ENCODE measurements at places on chromosomes 6 and 20.

- DNase-seq: no peak
Observed at GRCh38 chr6:14734052-14734415, 511.8 kb upstream of the JARID2 start.

DNA sequence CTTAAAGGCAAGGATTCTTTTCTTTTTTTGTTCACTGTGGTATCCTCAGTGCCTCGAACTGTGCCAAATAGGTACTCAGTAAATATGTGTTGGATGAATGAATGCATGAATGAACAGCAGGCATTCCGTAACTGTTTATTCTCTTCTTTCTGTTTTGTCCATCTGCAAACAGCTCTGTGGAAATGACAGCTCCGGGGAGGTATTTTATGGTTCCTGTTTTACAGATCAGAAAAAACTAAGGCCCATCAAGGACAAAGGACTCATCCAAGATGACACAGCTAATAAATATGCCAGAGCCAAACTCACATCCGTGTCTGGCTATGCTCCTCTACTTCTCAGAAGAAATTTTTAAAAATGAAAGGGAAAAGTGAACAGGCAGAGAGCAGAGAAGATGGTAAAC is 21.0 kb downstream of the JPH2 start:
- DNase-seq: no peak

- no peak for DNase-seq
Observed at GRCh38 chr20:61628901-61629601, 377.0 kb downstream of the CDH4 start.

GRCh38 chr6:169980826-169981450 is 229.5 kb downstream of the ERMARD start:
- DNase-seq: no peak

- no peak for DNase-seq
Observed at GRCh38 chr20:57473246-57474048, 51.5 kb downstream of the CTCFL start.

DNA sequence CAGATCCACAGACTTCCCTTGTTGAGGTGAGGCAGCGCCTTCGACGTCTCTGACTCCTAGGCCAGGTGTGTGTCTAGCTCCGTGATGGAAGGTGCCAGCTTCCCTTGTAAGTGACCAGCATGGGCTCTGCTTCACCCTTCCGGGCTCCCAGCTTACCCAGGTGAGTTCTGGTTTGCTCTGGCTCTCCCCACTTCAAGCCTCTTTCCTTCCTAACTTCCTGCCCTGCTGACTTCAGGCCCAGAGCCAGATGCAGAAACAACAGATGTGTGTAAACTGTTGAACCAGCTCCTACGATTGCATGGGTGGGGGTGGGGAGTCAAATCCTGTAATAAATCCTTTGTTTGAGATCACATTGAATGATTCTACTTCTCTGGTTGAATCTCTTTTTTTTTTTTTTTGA is 51.6 kb upstream of the BMP6 start:
- no peak for DNase-seq

DNA sequence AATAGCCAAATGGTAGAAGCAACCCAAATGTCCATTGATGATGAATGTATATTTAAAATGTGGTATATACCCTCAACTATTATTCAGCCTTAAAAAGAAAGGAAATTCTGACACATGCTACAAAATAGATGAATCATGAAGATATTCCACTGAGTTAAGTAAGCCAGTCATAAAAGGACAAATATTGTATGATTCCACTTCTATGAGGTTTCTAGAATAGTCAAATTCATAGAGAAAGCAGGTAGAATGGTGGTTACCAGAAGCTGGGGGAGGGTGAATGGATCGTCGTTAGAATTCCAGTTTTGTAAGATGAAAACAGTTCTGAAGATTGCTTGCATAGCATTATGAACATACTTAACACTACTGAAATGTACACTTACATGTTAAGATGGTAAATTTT is 214.3 kb upstream of the MYLIP start:
- DNase-seq: no peak

Measured in substantia nigra (tissue), 51 donors.